Globus pallidus (tissue), 1 donor: ENCODE measurements at places on chromosomes 13 and 19.
A peak's percentile ranks its signal among the peaks of the same experiment; 100 is the strongest.

DNA sequence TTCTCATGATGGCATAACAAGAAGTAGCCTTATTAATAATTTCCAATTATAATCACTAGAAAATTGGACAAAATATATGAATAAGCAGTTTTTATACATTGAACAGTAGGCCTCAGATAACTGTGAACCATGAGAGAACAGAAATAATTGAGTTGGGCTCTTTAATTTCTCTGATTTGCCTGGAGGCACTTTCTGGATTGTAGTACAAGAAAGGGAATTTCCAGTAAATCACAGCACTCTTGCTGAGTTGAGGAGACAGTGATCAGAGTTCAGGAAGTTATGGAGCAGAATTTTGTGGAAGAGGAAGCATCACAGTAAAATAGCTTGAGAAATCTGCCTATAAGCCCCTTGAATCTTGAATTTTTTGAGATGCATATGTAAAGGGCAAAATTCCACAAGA, 216.2 kb downstream of the MAB21L1 start:
- DNase-seq = no peak

- no peak for DNase-seq
These were observed 9.7 kb upstream of the DPRX start for GRCh38 chr19:53621885-53622740.

DNA sequence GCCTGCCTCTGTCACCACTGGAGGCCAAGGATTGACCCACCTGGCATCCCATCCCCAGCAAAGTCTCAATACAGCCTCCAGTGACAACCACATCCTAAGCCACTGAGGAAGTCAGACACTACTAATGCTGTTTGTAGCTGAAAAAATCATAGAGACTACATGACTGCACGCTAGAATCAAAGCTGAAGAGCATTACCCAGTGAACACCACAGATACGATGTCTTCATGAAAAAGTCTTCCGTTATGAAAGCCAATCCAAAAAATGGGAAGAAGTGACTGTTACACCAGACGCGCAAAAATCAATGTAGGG, 11.1 kb upstream of the NUP62 start:
- DNase-seq = no peak

DNA sequence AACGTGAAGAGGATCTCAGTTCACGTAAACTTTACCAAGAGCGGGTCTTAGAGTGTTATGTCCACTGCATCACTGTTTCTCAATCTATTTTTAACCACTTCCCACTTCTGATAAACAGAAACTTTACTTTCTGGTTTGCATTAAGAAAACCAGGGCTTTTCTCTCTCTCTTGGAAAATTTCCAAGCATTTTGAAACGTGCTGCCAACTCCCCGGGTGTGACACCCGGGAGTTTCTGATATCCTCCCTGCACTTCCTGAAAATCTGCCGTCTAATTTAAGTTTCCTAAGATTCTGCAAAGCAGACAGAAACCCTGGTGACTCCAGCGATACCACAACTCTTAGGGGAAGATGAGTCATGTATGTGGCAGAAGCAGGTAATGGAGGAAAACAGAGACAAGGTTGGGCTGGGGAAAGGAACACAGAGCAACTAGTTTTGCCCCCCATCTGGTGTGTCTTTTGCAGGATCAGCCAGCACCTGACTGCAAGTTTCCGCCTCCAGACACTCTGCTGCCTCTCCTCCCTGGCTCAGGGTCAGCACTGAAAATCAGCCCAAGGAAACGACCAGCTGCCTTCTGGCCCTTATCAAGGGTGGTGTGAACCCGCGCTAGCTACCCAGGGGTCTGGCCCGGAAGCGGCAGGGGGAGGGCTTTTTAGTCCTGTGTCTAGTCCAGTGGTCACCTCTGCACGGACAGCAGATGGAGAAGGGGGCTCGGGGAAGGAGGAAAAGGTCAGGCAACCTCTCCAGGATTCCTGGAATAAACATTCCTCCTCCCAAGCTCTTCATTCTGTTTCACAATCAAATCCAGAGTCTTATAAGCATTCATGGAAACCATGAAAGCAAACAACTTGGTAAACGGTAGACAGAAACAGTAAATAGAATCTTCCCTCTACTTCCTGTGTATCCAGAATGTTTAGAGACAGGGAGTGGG, 11.3 kb upstream of the FFAR2 start:
- no peak for DNase-seq

GRCh38 chr19:11656535-11656934, 59.3 kb downstream of the ZNF627 start:
- no peak for DNase-seq

- no peak for DNase-seq
These were observed 363.6 kb upstream of the NBEA start for GRCh38 chr13:34578471-34578870.

DNA sequence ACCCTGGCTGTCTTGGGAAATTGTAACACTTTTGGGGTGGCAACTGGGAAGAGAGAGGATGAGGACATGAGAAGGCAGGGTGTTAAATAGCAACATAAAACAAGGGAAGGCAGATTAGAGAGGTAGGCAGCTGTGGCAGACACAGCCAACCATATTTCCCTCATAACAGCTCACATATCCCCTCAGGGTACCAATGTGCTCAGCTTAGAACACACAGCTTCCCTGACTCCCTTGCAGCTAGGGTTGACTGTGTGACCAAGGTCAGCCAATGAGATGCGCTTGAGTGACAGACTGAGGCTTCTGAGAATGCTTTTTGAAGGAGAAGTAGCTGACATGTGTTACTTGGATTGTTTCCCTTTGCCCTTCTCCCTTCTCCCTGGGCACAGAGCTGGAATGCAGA, 28.8 kb upstream of the SPATA13 start:
- DNase-seq = no peak

- no peak for DNase-seq
These were observed 2040.3 kb upstream of the PCDH20 start for GRCh38 chr13:63455938-63456337.

DNA sequence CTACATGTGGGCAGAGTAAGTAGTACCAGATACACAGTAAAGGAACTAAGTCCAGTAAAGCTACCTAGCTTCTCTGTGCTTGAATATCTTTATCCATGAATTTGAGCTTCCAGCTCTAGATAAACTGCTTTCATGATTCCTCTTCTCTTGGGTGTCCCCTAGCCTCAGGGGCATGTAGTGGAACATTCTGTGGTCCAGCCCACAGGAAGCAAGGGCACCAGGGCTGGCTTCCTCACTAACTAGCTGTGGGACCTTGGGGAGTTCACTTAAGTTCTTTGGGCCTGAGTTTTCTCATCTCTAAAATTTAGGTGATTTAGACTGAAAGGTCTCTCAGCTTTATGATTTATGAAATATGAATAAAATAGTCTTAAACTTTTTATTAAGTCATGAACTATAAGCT, 185.7 kb downstream of the KATNAL1 start:
- no peak for DNase-seq

- DNase-seq = no peak
These were observed 315.3 kb downstream of the MYO16 start for GRCh38 chr13:108944760-108945159.

GRCh38 chr13:47875201-47875600, 125.9 kb downstream of the SUCLA2 start:
- no peak for DNase-seq

DNA sequence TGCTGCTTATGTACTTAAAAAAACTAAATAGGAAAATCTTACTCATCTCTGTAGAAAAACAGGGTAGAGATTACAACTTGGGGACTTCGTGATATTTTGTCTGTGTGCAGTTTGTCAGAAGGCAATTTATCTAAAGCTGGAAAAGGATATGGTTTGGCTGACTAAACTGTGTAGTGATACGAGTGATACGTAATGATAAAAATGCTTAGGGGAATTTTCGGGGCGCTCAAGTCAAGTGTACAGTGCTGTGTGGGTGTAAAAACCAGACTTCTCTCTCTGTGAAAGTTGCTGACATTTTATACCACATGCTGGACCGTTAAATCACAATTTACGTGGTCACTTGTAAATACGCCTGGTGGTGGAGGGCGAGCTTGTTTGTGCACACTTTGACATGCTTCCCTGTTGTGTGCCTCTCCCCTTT, 221.7 kb downstream of the KCNRG start:
- DNase-seq = no peak

- DNase-seq = no peak
These were observed 163.9 kb downstream of the DACH1 start for GRCh38 chr13:71703138-71703537.

DNA sequence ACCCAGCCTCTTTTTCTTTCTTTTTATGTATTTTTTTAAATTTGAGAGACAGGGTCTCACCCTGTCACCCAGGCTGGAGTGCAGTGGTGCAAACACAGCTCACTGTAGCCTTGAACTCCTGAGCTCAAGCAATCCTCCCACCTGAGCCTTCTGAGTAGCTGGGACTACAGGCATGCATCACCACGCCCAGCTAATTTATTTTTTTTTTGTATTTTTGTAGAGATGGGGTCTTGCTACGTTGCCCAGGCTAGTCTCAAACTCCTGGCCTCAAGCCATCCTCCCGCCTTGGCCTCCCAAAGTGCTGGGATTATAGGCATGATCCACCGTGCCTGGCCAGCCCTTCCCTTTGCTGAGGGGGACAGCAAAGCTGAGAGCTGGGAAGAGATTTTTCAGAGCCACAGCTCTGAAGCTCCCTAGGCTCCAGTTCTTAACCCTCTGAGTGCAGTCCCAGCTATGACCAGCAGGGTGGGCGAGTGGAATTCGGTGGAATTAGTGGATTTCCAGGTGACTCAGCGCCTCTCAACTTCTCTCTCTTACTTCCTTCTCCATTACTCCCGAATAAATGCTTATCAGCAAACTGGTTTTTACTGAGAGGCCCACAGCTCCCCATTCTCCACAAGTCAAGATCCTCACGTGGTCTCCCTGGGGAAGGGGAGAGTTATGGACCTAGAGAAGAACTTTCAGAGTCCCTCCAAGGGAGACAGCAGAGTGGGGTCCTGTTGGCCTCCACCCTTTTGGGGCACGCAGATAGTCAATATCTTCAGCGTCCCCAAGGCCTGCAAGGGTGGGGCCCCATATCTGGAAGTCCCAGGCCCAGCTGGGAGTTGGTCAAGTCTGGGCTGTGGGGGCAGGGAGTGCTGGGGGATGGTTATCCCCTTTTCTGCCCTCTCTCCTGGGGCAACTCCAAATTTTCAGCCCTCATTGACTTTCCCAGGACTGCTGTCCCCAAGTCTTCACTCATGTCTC, 1.2 kb downstream of the BLVRB start:
- DNase-seq = peak; percentile 54

DNA sequence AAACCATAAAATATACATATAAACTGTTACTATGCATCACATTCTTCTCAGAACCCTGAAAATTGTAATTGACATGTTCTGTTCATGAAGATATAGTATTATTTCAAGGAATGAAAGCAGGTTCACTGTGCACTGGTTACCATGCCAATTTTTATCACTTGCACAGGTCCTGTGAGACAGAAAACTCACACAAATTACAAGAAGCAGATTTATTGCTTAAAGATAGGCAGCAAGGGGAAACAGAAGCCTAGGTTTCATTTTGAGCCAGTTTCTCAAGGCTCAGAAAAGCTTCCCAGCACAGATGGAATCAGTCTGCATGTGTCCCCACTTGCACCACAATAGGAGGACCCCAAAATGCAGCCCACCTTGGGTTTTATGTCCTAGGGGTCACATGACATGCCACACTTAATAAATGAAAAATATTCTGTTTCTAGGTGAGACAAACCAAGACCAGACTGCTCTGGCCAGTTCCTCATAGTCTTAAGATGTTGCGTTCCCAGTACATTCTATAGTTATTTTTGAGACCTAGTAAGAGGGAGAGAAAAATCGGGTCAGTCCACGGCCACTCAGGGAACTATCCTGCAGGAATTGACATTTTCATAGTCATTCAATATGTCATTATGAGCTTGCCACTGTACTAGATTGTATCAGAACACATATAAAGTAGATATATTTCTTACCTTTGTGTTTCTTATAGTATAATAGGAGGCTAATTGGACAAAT, 459.1 kb upstream of the ATXN8OS start:
- DNase-seq = no peak

DNA sequence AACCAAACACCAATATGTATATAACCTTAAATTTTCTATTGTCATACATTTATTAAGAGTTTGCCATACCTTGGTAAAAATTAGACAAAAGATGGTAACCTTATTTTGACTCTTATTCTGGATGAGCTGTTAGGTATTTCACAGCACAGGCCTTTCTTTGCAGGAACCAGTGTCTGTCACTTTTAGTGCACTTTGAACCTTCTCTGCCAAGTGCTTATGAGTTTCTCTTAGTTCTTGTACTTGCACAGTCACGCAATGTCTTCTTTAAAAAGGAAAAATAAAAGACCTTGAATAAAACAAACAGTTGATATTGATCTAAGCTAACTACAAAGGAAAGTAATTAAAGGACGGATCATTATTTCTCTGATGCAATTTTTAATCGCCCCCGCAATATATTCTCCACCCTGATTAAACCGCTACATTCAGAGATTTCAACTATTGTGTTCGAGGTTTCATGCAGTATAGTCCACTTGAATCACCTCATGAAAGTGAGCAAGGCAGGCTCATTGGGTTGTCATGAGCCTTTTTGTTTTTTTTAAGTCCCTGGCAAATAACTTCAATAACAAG, 534.5 kb downstream of the KLF5 start:
- DNase-seq = no peak

DNA sequence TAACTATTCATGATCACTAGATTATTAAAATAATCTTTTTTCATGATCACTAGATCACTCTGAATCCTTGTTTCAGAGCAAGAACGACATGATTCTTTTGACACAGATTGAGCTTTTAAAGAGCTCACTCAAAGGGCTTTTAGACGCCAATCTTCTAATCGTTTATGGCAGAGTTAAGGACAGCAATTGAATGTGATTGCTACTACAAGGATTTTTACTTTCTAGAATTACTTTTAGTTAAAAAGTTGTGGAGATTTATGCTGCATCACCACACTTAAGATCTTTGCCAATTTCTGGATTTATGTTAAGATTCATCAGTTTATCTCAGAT, 1.3 kb downstream of the EXOSC8 start:
- no peak for DNase-seq

- peak; percentile 46 for DNase-seq
These were observed 39.7 kb downstream of the RCBTB2 start for GRCh38 chr13:48493066-48493765.

DNA sequence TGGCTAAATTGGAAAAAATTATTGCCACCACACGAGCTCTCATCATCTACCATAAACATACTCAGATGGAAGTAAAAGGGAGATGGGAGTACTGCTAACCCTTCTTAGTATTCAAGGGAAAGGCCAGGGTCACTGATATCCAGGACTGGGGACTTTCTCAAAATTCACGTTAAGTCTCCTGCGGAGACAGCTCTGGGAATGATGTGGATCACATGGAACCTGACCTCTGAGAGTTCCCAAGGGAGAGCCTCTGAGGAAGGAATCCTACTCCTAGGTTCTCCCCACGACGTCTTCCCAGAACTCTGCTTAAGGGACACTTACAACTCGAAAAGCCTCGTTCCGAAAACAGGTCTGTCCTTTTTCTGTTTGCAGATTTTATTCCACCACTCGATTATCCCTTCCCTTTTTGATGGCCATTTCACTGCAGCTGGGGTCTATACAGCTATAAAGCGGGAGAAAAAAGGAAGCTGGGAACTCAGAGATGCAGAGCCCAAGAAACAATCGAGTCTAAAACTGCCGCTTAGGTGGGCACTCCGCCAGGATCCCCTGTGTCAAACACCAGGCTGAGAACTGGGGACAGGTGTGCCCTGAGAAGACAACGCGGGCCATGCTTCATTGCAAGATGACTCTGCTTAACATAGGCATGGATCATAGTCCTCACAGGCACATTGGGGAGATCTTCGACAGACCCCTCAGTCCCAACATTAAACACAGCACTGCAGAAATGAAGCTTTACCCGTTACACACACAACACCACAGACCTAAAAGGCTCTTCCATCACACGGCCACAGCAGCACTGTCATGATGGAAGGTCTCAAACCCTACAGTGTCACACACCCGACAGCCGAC, 823 bp upstream of the ZNF567 start:
- no peak for DNase-seq

- DNase-seq = no peak
These were observed 14.4 kb upstream of the ANKRD10 start for GRCh38 chr13:110929104-110929777.
